ENCODE measurements at places on chromosomes 7 and 10.

DNA sequence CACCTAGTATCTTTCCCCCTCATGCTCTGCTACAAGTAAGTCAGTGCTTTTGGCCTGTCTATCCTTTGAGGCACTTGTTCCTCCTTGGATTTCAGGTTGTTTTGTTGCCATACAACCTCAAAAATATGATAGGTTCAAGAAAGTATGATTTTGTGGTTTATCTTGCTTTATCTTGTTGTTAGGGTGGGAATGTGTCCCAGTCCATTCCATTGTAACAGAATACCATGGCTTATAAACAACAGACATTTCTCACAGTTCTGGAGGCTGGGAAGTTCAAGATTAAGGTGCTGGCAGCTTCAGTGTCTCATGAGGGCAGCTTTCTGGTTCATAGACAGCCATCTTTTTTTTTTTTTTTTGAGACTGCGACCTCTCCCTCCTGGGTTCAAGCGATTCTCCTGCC, 72.1 kb downstream of the TMEM270 start:
- DNase-seq: no peak

DNA sequence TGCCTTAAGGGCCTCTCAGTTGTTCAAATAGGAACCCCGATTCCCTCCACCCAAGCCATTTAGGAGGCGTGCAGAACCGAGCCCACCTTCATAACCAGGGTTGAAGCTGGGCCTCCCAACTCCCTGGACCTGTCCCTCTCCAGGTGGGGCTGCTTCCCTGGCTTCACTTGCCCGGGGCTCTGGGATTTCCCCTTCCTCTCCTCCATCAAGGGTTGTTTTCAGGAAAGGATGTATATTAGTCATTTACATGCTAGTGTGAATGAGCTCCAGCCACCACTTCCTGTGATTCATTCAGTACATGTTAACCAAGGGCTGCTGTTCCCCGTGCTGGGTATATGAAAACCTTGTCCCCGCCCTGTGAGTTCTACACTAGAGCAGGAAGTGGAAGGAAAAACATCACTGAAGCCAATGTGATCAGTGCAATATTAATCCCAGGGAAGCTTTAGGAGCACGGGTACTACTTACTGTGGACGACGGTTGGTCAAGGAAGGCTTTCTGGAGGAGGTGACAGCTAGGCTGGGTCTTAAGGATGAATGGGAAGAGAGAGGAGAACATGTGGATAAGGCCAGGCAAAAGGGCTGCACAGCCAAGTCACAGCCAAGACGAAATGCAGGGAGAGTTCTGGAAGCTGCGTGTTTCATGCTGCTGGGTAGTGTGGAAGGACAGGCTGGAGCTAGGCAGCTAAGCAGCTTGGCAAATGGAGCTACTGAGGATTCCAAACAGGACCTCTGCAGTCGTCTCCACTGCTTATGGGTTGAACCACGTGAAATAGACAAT, 150.1 kb upstream of the SHH start:
- no peak for DNase-seq

DNA sequence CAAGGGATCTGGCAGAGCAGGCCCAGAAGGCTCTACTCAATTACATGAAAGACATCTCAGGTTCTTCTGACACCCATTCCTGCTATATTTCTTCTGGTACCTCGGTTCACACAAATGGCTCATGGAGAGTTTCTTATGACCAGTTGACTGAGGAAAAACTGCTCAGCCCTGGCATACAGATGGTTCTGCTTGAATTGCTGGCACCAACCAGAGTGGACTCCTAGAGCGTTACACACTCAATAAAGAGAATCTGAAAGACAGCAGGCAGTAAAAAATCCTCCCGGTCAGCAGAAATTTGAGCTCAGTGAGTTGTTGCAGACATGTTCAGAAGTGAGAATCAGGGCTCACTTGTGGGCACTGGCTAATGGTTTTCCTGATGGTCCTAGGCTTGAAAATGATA, 434.4 kb downstream of the TCERG1L start:
- DNase-seq: peak; percentile 8

GRCh38 chr10:92239600-92240288, 51.1 kb downstream of the CPEB3 start:
- peak; percentile 51 for DNase-seq

DNA sequence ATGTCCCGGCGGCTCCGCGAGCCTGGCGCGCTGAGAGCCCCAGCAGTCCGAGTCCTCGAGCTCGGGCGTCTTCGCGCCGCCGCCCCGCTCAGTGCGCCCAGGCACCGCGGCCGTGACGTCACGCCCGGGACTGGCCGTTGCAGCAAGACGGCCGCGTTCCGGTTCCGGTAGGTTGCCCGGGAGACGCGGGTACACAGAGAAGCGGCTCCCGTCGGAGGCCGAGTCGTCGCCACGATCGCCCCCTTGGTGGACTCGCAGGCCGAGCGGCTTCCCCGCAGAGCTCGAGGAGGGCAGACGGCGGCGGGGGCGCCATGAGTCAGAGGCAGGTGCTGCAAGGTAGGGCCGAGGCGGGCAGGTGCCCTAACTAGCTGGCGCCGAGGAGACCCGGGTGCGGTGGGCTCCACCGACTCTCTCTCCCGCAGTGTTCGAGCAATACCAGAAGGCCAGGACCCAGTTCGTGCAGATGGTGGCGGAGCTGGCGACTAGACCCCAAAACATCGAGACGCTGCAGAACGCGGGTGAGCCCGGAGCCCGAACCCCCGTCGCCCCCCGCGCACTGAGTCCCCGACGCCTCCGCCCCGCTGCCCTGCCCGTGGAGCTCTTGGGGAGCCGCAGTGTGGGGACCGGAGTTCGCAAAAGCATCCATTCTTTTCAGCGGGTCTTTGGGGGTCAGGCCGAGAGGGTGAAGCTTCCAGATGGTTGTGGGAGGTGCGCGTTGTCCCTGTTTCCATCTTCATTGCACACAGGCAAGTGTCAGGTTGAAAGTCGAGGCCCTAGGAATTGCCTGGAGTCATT, at the start of gene SPAG6:
SPAG6 (plus strand) TSS at position 196 of the 795 bp plus-strand sequence; CDS start at position 312, 116 bp downstream.
- peak; percentile 21 for DNase-seq

GRCh38 chr7:70523249-70523988, 608.5 kb upstream of the GALNT17 start:
- DNase-seq: no peak

GRCh38 chr10:133168617-133169031, 8.6 kb downstream of the KNDC1 start:
- DNase-seq: no peak

DNA sequence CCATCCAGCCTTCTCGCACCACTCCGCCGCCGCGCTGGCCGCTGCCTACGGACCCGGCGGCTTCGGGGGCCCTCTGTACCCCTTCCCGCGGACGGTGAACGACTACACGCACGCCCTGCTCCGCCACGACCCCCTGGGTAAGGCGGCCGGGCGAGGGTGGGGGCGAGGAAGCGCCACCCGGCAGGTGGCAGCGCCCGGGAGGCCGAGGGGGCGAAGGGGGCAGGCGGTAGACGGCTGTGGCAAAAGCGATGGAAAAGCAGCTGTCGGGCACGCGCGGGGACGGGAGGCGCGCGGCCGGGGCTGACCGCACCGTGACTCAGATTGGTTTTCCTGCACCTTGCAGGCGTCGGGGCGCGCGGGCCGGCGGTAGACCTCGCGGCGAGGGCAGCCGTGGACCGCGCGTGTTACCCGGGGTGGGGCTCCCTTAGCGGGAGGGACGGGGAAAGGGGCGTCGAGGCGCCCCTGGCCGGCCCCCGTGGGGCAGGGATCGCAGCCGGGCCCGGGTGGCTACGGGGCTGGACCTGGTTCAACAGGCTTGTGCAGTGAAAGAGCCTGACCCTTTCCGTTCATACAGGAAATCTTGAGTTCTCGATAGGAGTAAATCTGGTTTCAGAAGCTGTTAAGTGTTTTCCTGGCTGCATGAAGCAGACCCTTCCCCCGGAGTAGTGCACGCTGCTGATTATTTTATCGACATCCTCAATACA, 608 bp downstream of the HHEX start:
- no peak for DNase-seq

DNA sequence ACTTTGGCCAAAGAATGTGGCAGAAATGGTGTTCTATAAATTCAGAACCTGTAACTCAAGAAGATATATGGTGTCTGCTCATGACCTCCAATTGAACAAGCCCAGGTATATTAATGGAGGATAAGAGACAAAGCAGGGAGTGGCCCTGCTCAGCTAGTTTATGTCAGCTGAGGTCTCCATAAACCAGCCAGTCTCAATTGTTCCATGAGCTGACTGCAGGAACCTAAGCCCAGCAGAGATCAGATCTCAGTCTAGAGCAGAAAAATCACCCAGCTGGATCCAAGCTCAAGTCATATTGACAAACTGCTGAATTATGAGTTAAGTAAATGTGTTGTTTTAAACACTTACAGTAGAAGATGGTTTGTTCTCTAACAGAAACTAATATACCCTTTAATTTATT, 105.5 kb upstream of the SGCE start:
- no peak for DNase-seq

- DNase-seq: no peak
These were observed 200.1 kb downstream of the CCDC3 start for GRCh38 chr10:12801214-12802087.

GRCh38 chr10:88508796-88509195, 74.3 kb downstream of the RNLS start:
- no peak for DNase-seq

DNA sequence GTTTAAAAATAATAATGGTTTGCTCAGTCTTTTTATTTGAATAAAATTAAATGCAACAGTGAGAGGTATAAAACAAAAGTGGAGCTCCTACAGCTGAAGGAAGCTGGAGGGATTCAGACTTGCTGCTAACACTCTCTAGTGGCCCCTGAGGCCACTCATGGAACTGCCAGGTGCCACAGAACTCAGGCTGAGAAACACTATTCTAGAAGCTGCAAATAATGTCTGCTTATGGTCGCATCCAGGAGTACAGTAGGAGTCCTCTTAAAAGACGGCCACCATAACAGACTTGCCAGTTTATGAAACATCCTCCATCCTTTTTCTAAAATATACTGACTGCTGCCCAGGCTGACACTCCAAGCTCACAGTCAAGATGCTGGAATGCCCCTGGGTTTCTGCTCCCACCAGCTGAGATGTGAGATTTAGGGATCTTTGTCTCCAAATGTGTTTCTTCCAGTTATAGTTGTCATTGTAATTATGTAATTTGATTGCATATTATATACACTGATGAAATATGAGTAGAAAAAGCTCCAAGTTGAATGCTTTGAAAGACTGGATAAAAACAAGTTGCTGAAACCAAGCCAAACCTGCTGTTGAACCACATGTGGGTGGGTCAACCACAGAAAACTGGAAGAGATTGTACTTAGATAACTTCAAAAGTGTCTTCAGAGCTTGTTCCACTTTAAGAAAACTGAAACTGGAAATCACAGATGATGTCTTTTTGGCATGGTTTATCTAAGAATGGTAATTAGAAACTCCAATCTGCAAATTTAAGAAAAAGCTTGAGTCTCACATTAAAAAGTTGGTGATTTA, 213.7 kb upstream of the AOAH start:
- DNase-seq: no peak

- no peak for DNase-seq
These were observed 90.6 kb upstream of the ODAD2 start for GRCh38 chr10:28089467-28089866.

GRCh38 chr7:24786941-24787340, 29.7 kb upstream of the GSDME start:
- DNase-seq: peak; percentile 34

DNA sequence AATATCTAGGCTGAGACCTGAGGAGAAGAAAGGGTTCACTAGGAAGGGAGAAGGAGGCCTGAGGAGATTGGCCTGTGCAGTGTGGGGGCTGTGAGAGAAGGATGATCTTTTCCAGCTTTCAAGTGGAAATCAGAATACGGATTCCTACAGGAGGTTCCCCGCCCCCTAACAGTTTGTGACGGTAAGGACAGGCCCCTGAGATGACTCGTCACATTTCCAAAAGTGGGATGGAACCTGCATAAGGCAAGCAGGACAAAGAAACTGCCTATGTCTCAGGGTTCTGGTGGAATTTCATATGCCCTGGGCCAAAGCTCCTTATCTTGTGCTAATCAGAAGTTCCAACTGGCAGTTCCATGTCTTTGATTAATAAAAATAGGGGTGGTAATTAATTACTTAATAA, 275.6 kb downstream of the SNX10 start:
- no peak for DNase-seq

- no peak for DNase-seq
These were observed 15.8 kb downstream of the TSPAN12 start for GRCh38 chr7:120842121-120842621.

- no peak for DNase-seq
These were observed 41.6 kb downstream of the PLXDC2 start for GRCh38 chr10:19857876-19858275.

DNA sequence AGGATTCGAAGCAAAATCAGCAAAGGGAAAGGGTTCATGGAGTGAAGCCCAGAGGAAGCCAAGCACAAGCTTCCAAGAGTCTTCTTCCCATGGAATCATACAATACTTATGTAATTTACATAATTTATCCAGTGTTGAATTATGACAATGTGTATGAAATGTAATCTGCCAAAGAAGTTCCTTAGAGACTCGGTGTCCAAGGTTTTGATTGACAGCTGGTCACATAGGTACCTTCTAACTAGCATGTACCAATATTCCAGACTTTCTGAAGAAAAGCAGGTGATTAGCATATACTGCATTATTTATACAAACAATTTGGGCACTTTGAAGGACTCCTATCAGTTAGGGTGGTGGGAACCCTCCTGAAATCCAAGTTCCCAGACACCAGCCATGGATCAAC, 35.3 kb downstream of the ANKIB1 start:
- DNase-seq: no peak

DNA sequence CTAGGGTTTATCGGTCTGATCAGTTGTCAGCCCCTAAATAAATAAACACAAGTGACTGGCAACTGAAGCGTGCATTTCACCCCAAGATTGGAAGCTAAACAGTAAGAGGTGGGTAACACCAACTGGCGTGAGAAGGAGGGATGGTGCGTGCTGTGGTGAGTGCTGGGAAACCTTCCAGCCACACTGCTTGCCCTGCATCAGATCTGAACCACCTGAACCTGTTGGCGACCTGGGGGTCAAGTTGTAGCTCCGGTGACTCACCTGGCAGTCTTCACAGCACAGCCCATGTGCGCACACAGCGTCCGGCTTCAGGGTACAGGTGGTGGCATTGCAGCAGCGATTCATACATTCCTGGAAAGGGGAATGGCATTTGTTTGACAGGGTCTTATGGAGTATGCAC, 170.1 kb downstream of the FANK1 start:
- DNase-seq: no peak

DNA sequence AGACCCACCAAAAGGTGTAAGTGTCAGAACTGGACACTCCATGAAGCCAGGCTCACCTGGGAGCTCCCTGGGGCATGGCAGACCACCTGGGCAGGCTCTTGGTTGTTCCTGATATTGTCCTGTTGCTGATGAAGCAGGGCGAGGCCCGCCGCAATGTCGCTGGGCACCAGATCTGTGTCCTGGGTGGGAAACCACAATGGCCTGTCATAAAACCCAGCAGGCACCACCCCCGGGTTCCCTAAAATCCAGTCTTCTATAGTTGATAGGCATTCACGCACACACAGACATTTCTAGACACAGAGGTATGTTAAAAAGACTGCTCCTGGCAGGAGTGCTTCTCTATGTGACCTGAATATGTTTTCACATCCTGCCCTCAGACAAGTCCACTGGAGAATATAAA, 15.0 kb downstream of the DAGLB start:
- no peak for DNase-seq

DNA sequence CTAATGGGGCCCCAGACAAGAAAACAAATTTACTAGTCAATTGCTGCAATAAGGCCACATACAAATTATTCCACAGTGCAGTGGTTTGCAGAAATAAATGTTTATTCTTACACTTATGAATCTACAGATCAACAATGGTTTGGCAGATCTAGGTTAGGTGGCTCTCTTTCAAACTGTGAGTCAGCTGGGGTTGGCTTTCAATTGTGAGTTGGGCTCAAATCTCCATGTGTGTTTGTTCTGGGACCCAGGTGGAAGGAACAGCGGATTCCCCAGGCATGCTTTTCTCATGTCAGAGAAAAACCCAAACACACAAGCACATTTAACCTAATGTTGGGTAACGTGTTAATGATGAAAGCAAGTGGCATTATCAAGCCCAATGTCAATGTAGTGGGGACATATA, 25.6 kb upstream of the CELF2 start:
- no peak for DNase-seq
